ENCODE measurements at places on chromosomes 1 and 21.

- peak; percentile 70 for DNase-seq
Measured at GRCh38 chr1:15323351-15323988, 76.4 kb downstream of the FHAD1 start.

DNA sequence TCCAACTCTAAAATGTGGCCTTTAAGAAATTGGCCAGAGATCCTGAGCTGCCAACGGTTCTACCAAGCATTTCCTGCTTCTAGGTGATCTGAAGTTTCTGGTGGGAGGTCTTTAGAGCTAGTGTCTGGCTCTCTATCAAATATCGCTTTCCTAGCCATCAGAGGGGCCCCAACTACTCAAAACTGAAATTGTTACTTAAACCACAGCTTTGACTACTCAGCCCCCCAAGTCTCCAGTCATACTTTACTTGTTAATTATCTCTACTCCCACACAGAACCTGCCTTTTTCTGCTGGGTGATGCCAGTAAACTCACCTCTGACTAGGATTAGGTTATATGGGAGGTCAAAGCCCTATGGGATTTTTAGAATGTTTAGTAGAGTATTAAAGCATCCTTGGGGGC lies 95.1 kb downstream of the FASLG start:
- no peak for DNase-seq

- no peak for DNase-seq
Measured at GRCh38 chr1:69992594-69992993, 212.8 kb downstream of the LRRC40 start.

DNA sequence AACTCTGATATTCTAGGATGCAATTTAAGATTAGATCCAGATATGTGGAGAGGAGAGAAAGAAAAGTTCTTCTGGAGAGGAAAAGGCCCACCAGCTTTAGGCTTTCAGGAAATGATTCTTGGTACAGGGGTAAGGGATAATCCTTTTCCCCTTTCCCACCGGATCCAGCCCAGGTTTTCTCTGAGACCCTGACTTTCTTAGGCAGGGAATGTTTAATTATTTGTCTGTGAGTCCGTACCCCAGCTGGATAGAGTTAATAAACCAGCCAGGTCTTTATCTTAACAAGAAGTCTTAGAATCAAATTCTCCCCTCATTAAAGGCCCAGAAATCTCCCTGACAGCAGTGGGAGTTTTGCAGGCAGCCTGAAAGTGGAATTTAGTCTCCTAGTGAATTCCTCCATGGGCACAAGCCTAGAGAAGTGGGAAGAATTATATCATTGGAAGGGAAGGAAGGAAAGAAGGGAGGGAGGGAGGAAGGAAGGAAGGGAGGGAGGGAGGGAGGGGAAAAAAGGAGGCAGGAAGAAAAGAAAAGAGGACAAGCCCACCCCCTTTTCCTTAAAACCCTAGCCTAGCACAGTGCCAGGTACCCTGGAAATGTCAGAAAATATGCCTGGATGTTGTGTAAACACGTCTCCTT lies 189.0 kb downstream of the PLPP3 start:
- DNase-seq, result no peak

- no peak for DNase-seq
Measured at GRCh38 chr1:17293681-17294425, 14.1 kb upstream of the PADI4 start.

DNA sequence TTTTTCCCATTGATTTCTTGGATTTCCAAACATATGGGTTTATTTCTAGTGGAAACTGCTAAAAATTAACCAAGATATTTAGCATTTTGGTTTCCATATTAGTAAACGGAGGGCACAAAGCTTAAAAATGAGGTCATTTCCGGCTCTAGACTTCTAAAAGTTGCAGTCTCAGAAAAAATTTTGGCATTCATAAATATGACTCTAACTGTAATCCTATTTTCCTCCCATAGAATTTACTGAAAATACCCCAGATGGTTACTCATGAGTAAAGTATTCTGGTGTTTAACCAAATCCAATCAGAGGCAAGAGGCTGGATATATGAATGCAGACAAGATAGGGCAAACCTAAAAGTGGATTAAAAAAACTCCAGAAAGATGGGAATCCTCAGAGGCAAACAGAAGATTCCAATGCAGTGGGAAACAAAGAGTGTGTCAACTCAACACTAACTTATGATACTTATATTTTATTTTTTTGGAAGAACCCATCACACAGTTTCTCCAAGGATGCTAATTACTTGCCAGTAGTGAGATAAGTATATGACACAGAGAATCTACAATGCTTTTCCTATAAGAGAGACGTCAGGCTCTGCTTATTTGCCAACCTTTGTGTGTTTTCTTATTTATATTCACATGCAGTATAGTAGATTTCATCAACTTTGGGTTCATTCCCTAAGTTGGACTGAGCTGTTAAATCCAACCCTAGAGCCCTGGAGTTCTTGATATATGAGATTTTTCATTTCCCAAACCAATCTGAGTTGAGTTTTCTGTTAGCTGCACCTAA lies 90.1 kb upstream of the BCL10 start:
- DNase-seq, result no peak

DNA sequence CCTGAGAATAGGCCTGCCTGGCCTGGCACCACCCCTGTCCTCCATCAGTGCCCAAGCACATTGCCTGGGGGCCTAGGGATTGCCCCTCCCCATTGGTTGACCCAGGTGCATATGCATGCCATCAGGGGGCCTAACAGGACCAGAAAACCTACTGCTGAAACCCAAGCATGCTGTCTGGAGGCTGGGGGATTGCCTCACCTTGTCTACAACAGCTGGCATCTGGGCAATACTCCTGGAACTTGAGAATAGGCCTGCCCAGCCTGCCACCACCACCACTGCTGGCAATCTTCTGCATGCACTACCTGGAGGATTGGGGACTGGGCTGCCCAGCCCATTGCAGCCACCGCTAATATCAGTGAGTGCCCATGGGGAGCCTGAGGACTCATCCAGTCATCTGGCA lies 56.1 kb upstream of the BCL10 start:
- DNase-seq, result no peak

DNA sequence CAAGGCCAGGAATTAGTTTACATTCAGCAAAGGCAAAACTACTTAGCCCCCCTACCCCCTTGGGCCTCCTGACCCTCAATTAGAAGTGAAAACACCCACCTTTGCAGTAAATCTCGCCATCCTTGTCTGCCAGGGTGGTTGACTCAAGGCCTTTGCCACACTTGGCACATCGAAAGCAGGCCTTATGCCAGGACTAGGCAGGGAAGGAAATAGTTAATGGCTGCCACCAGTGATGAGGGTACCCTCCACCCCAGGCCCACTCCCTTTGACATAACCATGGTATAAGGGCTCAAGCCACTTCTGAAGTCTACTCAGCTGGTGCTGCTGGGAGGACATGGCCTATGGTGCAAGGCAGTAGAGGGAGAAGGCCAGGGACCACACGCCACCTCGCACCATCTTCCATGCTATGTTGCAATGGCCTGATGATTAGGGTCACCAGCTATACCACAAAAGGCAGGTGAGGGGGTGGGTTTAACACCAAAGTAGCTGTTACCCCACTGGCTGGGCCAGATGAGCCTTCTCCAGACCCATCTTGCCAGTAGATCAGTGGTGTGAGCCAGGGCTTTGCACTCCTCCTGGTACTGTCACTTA lies 16.3 kb upstream of the PHLDA3 start:
- DNase-seq, result no peak

DNA sequence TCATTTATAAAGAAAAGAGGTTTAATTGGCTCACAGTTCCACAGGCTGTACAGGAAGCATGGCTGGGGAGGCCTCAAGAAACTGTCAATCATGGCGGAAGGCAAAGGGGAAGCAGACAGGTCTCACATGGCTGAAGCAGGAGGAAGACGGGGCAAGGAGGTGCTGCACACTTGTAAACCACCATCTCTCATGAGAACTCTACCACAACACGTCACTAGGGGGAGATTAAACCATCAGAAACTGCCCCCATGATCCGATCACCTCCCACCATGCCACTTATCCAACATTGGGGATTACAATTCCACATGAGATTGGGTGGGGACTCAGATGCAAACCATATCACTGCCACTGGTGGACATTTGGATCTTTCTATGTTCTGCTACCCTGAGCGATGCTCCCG lies 351.4 kb downstream of the NPHP4 start:
- DNase-seq, result no peak

DNA sequence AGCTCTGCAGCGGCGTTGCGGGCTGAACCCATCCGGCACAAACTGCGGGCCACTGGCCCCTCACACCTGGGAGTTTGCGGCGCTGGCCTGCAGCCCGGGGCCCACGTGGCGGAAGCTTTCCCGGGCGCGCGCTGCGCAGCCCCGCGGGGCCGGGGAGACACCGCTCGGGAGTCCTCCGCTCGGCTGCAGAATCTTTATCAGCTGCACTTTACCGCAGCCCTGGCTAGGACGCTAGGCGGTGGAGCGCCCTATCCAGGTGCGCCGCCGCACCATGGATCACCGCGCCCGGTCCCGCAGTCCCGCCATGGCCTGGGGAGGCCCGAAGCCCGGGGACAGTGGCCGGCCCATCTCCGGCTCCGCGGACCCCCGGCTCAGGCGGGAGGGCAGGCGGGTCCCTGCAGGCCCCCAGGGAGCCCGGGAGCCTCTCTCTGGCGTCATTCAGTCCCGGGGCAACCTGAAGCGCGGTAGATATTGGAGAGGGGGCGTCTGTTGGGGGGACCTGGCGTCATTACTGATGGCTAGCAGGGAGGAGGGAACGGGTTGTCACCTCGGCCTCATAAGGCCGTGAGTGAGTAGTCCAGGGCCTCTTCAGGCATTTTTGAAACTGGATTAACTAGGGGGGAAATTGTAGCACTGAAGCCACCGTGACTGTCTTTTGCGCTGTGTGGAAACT lies 5.7 kb upstream of the OLIG2 start:
- no peak for DNase-seq

DNA sequence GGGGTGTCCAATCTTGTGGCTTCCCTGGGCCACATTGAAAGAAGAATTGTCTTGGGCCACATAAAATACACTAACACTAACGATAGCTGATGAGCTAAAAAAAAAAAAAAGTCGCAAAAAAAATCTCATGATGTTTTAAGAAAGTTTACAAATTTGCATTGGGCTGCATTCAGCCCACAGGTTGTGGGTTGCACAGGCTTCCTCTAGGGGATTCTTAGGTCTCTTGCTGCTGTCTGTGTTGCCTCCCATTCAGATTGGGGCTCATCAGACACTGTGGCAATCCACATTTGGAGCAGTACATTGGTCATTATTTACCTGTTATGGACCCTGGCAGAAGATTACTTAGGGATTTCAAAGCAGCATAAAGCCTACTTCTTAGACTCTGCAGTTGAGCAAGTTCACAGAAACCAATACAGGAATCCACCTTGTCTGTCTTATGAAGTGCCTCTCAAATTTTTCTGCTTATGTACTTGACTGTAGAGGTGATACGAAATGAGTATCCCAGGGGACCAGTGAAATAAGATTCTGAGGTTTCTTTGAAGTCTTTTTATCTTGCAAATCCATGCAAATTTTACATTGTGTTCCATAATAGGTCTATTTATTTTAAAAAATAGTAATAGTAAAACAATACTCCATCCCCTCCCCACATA lies 205.5 kb downstream of the RPS6KC1 start:
- no peak for DNase-seq

DNA sequence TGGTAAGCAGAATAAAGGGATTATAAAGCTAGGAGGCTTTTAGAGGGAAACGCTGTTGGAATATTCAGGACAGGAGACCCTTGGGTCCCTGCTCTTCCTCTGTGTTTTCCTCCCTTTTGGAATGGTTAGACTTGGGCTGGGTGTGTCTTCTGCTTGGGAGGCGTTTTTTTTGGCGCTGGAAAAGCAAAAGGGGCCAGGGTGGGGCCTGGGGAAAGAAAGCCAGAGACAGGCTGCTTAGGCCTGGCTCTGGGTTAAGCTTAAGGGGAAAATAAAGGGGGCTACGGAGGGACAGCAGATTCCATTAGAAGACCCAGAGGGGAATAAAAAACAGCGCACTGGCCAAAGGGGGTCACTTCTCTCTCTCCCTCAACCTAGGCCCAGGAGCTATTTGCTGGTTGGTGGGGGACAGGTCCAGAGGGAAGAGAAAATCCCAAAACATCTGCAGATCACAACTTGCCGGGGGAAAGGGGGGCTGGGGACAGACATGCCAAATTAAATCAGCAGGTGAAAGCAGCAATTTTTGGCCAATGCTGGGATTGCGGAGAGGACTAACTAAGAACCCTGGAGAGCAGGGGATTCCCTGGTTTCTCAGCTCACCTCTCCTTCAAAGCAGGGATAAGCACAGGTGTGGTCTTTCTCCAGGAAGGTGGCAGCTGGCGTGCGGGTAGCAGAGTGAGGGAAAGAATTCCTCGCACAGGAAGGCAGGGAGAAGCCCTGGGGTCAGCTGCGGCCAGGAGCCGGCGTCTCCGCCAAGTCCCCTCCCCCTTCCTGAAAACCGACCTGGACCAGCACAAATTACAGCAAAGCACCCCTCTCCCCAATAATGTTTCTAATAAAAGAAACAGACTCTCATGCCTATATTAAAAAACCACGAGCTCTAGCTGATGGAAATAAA lies 82.2 kb upstream of the AK4 start:
- peak; percentile 77 for DNase-seq

GRCh38 chr1:204475656-204476432 lies 18.8 kb downstream of the PIK3C2B start:
- DNase-seq, result no peak

GRCh38 chr21:46472246-46472645 lies 13.6 kb downstream of the DIP2A start:
- no peak for DNase-seq

- DNase-seq, result no peak
Measured at GRCh38 chr1:201089596-201089995, 22.6 kb downstream of the CACNA1S start.

- no peak for DNase-seq
Measured at GRCh38 chr1:87513966-87514660, 185.4 kb downstream of the LMO4 start.

DNA sequence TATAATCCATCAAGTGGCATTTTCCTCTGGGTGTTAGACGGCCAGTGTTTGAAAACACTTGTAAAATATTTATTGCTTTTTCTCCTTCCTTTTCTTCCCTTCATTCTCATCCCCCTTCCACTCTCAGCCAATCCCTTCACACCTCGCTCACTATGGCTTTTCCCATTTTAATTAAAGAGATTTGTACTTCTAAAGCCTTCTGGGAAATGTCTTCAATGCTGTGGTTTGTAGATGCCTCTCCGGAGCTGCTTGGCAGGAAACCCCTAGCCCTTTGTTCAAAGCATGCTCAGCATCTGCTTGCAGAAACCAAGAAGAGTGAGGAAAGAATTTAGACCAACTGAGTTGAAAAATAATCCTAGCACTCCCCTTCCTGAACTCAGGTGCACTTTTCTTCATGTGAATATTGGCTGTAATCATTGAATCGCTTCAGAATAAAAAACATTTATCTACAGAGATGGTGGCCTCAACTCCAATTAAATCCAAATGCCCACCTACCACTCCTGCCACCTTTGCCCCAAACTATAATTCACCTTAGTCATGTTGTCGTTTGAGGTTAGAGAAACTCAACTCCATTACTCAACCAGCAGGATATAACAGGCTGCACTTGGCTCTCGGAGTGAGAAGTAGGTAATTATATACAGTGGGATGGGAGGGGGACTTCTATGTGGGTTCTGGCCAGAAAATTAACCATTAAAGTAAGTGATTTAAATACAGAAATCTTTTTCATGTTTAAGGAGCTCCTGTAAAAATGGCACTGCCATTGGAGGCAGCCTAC lies 659.4 kb upstream of the CAMK1G start:
- no peak for DNase-seq

- no peak for DNase-seq
Measured at GRCh38 chr1:26277261-26277661, 2.6 kb upstream of the SH3BGRL3 start.

GRCh38 chr1:33897092-33897725 lies 33.3 kb downstream of the HMGB4 start:
- peak; percentile 64 for DNase-seq

Data from right cardiac atrium (tissue), 5 donors.